ENCODE measurements at places on chromosomes 6 and 20.
A peak's percentile ranks its signal among the peaks of the same experiment; 100 is the strongest.

GRCh38 chr20:63137851-63138415, 78.0 kb downstream of the YTHDF1 start:
- no peak for DNase-seq

GRCh38 chr6:10505529-10505928, 15.6 kb upstream of the GCNT2 start:
- DNase-seq, result no peak

- peak; percentile 16 for DNase-seq
These were observed 113.1 kb upstream of the ZNF217 start for GRCh38 chr20:53706466-53707370.

- no peak for DNase-seq
These were observed 928.3 kb downstream of the TBC1D32 start for GRCh38 chr6:120405947-120406346.

- no peak for DNase-seq
These were observed 13.4 kb downstream of the PTK7 start for GRCh38 chr6:43089467-43089866.

GRCh38 chr6:10722570-10722819, 375 bp upstream of the TMEM14C start:
- no peak for DNase-seq

GRCh38 chr6:121020656-121021055, 313.6 kb downstream of the TBC1D32 start:
- DNase-seq, result no peak

Measured in GM23248 (cell line).